Putamen (tissue), 1 donor: ENCODE measurements at places on chromosomes 13 and 19.

- peak; percentile 17 for DNase-seq
Observed at GRCh38 chr13:106568299-106569003, 514 bp upstream of the ARGLU1 start.

DNA sequence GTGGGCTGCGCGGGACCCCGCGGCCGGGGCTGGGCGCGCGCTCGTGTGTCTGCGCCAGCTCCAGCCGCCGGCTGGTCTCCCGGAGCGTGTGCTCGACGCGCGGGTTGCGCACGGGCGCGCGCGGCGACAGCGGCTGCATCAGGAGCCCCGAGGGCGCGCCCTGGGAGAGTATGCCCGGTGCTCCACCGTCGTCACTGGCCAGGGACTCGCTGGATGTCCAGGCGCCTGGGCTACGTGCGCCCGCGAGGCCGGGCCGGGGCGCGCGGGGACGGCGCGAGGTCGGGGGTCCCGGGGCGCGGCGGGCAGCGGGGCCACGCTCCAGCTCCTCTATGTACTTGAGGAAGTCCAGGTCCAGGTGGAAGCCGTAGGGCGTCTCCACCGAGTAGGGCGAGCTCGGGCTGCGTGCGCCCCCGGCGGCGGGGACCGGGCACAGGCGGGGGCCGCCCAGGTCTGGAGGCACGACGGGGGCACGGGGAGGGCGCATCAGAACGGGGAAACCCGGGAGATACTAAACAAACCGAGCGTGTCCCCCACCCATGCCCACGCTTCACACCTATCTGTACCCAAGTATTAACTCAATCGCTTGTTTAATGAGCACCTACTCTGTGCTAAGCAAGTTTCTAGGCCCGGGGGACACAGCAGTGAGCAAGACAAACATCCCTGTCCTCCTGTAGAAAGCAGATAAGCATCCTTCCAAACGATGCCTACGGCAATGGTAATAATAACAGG is 7.6 kb downstream of the KANK3 start:
- DNase-seq: no peak

DNA sequence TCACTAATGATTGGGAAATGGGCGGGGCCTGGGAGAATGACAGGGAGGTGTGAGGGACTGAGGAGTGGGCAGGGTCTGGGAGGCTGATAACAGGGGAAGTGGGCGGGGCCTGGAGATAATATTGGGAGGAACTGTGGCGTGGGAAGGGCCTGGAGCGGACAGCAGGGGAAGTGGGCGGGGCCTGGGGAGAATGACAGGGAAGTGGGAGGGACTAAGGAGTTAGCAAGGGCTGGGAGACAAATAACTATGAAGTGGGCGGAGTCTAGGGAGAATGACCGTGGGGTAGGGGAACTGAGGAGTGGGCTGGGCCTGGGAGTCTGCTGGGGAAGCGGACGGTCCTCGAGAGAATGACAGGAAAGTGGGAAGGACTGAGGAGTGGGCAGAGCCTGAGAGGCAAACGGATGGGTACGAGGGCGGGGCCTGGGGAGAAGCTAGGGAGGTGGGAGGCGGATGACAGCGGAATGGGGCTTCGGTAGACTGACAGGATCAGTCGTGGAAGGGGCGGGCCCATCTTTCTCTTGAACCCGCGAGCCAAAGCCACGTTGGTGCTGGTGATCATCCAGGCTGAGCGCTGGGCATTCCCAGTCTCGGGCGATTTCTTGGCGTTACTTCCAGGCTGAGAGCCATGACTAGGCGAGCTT is 14.0 kb upstream of the TUBB4A start:
- peak; percentile 95 for DNase-seq

DNA sequence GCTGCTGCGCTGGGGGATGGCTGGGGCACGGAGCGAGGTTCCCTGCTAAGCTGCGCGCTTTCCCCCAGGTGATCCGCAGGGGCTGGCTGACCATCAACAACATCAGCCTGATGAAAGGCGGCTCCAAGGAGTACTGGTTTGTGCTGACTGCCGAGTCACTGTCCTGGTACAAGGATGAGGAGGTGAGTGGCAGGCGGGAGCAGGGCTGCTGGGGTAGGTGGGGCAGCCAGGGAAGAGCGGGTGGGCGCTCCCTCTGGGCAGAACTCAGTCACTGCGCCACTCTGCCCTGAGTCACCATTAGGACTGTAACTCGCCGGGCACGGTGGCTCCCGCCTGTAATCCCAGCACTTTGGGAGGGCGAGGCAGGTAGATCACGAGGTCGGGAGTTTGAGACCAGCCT is 23.8 kb downstream of the TMED1 start:
- DNase-seq: no peak
